ENCODE measurements at places on chromosomes 6 and 20.

GRCh38 chr6:73143551-73143950, 81.7 kb downstream of the KHDC1L start:
- no peak for DNase-seq

GRCh38 chr6:21844120-21844917, 250.8 kb downstream of the SOX4 start:
- no peak for DNase-seq

DNA sequence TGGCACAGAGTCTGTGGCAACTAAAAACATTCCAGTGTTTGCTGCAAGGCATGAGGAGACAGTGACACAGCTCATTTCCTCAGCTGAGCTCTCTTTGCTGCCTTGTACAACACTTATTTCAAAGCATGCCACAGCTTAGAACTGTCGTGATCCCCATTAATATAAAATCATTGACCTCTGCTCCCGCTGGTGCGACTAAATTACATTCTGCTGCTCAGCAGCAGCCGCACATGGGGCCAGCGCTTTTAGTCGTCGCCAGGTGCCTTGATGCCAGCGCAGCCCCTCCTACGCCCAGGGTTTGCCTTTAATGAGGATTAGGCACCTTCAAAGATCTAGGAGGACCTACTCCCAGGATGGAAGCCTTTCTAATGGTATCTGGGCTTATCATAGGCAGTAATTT, 717.9 kb upstream of the POU3F2 start:
- DNase-seq = no peak

GRCh38 chr6:113888493-113888892, 31.3 kb downstream of the MARCKS start:
- DNase-seq = no peak

GRCh38 chr20:13121840-13122515, 99.1 kb upstream of the ISM1 start:
- no peak for DNase-seq

All from GM04504 (cell line).